ENCODE measurements at places on chromosomes 7 and 10. TPM values are rescaled to one million over a fixed set of nuclear protein-coding genes. Genes with fewer than 3 reads are reported as not detected.

- no peaks in the 10 kb centered on the region for H3K36me3 ChIP-seq
- H3K27ac ChIP-seq: no peak overlapping the region
- H3K4me3 ChIP-seq: no peak overlapping the region
- H3K4me1 ChIP-seq: peaks cover 21% of the 10 kb centered on the region
- H3K27me3 ChIP-seq: peaks cover 3% of the 10 kb centered on the region
Observed at GRCh38 chr7:83476511-83477050, 172.4 kb downstream of the SEMA3E start.

PRDX3 gene
- total RNA-seq: 173 TPM

GRCh38 chr7:116351966-116352365 is 141.6 kb downstream of the TES start:
- H3K27me3 ChIP-seq: no peaks in the 10 kb centered on the region
- no peak overlapping the region for H3K27ac ChIP-seq
- no peak for DNase-seq
- H3K36me3 ChIP-seq: no peaks in the 10 kb centered on the region

GRCh38 chr10:58963101-58963534 is 213.3 kb upstream of the PHYHIPL start:
- no peaks in the 10 kb centered on the region for H3K36me3 ChIP-seq
- peaks cover 45% of the 10 kb centered on the region for H3K4me1 ChIP-seq

PRTFDC1 gene
- total RNA-seq: 4.8 TPM

DNA sequence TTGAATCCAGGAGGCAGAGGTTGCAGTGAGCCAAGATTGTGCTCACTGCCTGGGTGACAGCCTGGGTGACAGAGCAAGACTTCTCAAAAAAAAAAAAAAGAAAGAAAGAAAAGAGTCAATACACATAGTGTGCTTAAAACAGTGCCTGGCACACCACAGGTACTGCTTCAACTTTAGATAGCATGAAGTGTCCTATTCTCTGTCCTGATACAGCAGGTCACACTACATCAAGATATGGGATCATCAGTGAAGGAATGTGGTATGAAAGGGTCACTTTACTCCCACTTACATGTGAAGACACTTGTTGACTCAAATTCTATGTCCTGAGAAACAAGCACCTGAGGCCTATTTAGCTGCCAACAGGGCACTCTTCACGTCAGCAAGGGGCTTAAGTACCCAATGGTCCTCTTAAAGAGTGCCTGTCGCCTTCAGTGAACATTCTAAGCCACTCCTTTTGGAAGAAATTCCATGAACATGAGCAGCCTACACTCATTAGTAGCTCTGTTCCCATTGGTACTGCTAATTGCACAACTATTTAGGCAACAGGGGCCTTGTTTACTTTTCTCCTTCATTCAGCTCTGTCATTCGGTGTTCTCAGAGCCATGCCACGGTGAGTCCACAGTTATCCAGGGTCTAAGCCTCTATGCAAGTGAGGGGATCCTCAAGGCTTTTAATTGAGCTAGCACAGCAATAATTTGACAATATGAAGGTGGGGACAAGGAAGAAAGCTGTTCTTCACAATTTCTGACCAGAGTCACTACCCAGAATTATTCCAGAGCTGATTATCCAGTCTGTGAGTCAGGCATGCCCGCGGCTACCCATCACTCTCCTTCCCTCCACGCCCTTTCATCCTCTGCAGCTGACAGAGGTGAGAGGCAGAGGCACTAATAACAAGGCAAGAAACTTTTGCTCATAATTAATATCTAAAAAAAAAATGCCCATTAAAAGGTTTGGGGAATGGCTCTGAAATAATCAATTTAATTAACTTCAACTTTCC is 56.6 kb upstream of the PTN start:
- peaks cover 6% of the 10 kb centered on the region for H3K4me1 ChIP-seq
- no peak overlapping the region for H3K27ac ChIP-seq
- DNase-seq: no peak

CRPPA gene
- total RNA-seq: 0.66 TPM

ZNF727 gene
- not detected for total RNA-seq

TNS3 gene
- total RNA-seq: 28.3 TPM

AGR2 gene
- total RNA-seq: 1.6 TPM

- H3K36me3 ChIP-seq: no peaks in the 10 kb centered on the region
- peaks cover 42% of the 10 kb centered on the region for H3K4me1 ChIP-seq
- peaks cover 4% of the 10 kb centered on the region for H3K27me3 ChIP-seq
- H3K4me3 ChIP-seq: no peak overlapping the region
- DNase-seq: no peak
Observed at GRCh38 chr7:22725585-22725984, 1.4 kb upstream of the IL6 start.

DNA sequence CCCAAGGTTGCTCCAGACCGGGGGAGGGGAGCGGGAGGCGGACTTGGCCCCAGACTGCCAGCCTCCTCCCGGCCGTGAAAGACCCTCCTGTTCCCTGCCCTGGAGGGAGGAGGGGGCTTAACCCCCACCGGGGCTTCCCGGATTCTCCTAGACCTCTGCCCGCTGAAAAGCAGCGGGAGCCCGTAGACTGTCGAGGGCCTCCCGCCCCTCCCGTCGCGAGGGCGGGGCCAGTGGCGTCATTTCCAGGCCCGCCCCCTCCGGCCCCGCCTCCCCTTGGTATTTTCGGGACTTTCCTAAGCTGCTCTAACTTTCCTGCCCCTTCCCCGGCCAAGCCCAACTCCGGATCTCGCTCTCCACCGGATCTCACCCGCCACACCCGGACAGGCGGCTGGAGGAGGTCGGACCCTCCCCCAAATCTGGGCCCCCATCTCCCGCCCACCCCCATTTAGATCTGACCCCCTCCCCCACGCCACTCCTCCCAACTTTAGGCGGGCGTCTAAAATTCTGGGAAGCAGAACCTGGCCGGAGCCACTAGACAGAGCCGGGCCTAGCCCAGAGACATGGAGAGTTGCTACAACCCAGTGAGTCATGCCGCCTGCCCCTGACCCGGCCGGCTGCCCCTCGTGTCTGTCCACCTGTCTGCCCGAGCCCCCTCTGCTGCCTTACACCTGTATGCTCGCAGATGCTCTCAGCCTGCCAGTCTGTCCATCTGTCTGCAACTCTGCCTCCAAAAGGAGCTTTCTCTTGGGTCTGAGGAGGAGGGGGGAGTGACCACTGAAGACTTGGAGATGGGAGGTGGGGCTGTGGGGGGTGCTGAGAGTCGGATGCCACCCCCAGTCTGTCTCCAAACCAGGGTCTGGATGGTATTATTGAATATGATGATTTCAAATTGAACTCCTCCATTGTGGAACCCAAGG is at the start of gene NFKB2:
NFKB2 (plus strand) TSS at position 306 of the 917 bp plus-strand sequence; CDS start at position 561, 255 bp downstream.
- peak within 1 kb of the TSS; percentile 12 for H3K27ac ChIP-seq
- peak; percentile 89 for DNase-seq
- no peaks in the 10 kb centered on the region for H3K36me3 ChIP-seq
- H3K4me1 ChIP-seq: peaks cover 21% of the 10 kb centered on the region
- peak within 1 kb of the TSS; percentile 75 for H3K4me3 ChIP-seq
- peaks cover 51% of the 10 kb centered on the region for H3K27me3 ChIP-seq

CYP26A1 gene
- 3.1 TPM for total RNA-seq

DNA sequence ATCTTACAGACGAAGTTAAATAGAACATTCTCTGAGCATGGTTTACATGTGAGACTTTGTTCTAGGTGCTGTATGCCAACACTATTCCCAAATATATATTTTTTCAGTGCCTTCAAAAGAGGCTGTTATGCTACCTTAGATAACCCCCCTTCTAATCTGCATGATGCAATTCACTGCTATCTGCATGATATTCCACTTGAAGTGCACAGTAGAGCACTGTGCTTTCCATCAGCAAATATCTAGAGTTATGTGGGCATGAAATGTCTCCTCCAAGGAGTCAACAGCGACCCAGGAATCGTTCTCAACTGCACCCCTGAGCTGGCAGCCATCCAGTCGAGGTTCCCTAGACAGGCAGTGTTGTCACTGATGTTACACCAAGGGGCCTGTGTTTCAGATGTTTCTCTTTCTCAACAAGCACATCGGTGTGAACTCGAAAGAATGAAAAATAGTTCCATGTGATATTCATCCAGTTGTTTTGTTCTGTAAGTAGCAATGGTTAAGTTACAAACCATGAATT is 88.3 kb downstream of the PDE1C start:
- no peak overlapping the region for H3K4me3 ChIP-seq
- H3K27ac ChIP-seq: no peak overlapping the region
- peaks cover 7% of the 10 kb centered on the region for H3K4me1 ChIP-seq
- no peak for DNase-seq
- H3K27me3 ChIP-seq: peaks cover 65% of the 10 kb centered on the region

ABCC2 gene
- total RNA-seq: 0.57 TPM

GRCh38 chr10:932589-932988 is 1.1 kb upstream of the LARP4B start:
- no peaks in the 10 kb centered on the region for H3K36me3 ChIP-seq
- peak; percentile 28 for DNase-seq
- H3K4me1 ChIP-seq: peaks cover 27% of the 10 kb centered on the region
- peak overlapping the region; percentile 78 for H3K27ac ChIP-seq
- peak overlapping the region; percentile 51 for H3K4me3 ChIP-seq

DNA sequence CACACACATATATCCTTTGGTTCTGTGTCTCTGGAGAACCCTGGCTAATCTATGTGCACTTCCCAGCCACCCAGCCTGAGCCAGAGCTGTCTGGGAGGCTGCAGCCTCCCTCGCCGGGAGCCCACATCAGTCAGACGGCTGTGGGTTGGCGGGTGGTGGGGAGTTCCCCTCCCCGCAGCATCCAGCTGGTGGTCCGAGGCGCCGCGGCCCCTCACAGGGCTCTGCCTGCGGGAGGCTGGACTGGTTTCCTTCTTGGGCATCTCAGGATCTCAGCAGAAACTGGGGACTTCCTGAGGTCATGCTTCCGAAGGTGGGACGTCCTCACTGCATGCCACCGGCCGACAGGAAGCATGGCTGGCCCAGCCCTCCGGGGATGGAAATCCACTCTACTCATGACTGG is 22.0 kb upstream of the PSMG3 start:
- H3K36me3 ChIP-seq: peaks cover 11% of the 10 kb centered on the region
- H3K27me3 ChIP-seq: peaks cover 2% of the 10 kb centered on the region
- peaks cover 3% of the 10 kb centered on the region for H3K4me1 ChIP-seq
- H3K4me3 ChIP-seq: no peak overlapping the region
- DNase-seq: no peak
- no peak overlapping the region for H3K27ac ChIP-seq

DNA sequence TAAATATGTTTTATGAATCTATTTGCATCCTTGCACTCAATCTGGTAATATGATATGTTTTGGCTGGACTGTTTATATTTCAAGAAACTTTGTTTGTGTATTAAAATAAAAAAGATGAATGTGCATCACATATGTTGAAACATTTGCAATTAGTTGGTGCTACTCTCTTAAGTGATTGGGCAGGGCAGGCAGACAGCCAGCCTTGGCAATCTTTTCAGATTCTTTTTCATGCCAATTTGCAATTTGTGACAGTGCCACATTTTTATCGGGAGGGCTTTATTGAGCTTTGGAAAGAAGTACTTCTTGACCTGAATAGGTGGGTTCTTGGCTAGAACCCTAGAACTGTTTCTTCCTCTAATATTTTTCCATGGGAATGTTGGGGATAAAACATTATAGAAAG is 152.2 kb downstream of the NXPH1 start:
- DNase-seq: no peak
- no peaks in the 10 kb centered on the region for H3K36me3 ChIP-seq
- H3K4me1 ChIP-seq: no peaks in the 10 kb centered on the region
- H3K4me3 ChIP-seq: no peak overlapping the region
- no peak overlapping the region for H3K27ac ChIP-seq

- H3K27me3 ChIP-seq: no peaks in the 10 kb centered on the region
- H3K27ac ChIP-seq: no peak overlapping the region
- H3K4me1 ChIP-seq: peaks cover 24% of the 10 kb centered on the region
- H3K36me3 ChIP-seq: no peaks in the 10 kb centered on the region
- DNase-seq: no peak
Observed at GRCh38 chr10:88892222-88892967, 12.3 kb downstream of the STAMBPL1 start.

HOXA4 gene
- total RNA-seq: not detected

NUTM2B gene
- 0.20 TPM for total RNA-seq

DNA sequence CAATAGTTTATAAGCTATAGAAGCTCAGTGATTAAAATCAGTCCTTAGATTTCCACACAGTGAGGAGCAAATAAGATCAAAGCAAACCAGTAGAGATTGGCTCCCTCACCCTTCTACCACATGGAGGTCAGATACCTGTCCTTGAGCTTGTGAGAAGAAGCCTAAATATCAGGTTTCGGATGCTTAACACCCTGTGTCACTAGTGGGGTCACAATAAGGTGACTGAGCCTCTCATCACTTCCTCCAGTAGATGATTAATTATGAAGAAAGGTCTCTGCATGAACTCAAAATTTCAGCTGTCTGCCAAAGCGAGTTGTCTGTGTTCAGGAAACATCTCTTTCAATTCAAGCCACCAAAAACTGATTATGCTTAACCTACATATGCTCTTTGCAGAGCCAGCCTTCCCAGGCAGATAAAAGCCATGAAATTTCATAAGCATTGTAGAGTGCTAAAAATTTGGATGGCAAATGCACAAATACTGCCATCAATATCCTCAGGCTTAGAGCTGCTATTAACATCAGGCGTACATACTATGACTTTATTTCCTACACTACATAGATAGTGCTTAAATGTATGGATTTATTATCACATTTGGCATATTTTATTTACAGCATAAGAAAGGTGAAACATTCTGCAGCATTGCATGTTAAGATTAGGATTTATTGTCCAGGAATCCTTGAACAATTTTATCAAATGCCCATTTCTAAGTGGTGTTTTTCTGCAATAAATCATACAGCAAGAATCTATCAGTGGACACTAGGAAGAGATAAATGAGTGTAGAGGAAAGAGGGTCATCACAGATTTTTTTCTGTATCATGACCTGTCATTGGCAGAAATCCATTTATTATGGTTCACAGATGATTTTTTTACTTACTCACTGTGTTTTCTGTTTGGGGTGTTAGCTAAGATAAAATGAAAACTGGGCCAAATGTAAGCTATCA is 285.1 kb upstream of the SP8 start:
- H3K4me1 ChIP-seq: peaks cover 24% of the 10 kb centered on the region
- H3K36me3 ChIP-seq: no peaks in the 10 kb centered on the region
- H3K4me3 ChIP-seq: no peak overlapping the region
- no peak overlapping the region for H3K27ac ChIP-seq
- H3K27me3 ChIP-seq: no peaks in the 10 kb centered on the region

DNA sequence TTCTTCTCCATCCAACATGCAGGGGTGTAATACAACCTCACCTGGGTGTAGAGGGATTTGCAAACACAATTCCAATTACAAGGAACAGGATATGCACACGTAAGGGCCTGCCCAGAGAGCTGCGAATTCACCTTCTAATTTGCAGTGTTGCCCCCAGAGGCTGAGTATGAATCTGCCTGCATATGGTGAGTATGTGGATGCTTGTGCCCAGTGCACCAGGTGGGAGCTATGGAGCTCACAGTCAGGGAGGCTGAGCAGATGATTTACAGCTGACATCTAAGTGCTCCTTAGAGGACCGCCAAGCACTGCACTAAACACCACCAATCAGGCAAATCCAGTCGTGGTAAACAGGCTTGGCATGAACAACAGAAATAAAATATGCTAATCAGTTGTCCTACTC is 132.0 kb downstream of the RELN start:
- peaks cover 20% of the 10 kb centered on the region for H3K4me1 ChIP-seq
- no peak overlapping the region for H3K4me3 ChIP-seq
- DNase-seq: peak; percentile 21
- H3K36me3 ChIP-seq: no peaks in the 10 kb centered on the region

- H3K27me3 ChIP-seq: no peaks in the 10 kb centered on the region
- H3K36me3 ChIP-seq: peaks cover 11% of the 10 kb centered on the region
- H3K4me1 ChIP-seq: peaks cover 2% of the 10 kb centered on the region
- no peak overlapping the region for H3K4me3 ChIP-seq
Observed at GRCh38 chr10:72567889-72568640, 57.8 kb downstream of the MICU1 start.

Data from WTC11 (cell line).